Activated naive CD8-positive, alpha-beta T cell treated with anti-CD3 and anti-CD28 coated beads for 36 hours (primary cell): ENCODE measurements at places on chromosomes 5 and 9. TPM values are rescaled to one million over a fixed set of nuclear protein-coding genes. Genes with fewer than 3 reads are reported as not detected.

DNA sequence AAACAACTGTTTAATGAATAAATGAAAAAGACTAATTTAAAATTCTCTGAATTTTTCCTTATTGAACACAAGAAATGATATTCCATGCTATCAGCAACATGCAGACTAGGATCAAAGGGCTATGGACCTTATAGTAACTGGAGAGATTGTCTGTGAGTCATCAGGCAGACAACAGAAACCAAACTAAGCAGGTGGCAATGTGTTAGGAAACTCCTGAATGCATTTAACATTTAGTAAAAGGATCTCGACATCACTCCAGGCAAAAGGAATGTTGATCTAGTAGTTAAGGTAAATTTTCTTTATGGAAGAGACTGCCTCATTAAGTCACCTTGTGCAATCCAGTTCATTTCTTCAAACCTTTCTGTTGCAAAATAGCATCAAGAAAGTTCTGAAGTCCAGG is 58.4 kb downstream of the ARL15 start:
- H3K27ac ChIP-seq, result no peak overlapping the region
- no peak overlapping the region for H3K4me3 ChIP-seq
- H3K4me1 ChIP-seq, result peaks cover 26% of the 10 kb centered on the region
- no peak for DNase-seq
- no peaks in the 10 kb centered on the region for H3K36me3 ChIP-seq
- H3K27me3 ChIP-seq, result no peaks in the 10 kb centered on the region

The ZBTB5 gene
- 7.0 TPM for total RNA-seq

DNA sequence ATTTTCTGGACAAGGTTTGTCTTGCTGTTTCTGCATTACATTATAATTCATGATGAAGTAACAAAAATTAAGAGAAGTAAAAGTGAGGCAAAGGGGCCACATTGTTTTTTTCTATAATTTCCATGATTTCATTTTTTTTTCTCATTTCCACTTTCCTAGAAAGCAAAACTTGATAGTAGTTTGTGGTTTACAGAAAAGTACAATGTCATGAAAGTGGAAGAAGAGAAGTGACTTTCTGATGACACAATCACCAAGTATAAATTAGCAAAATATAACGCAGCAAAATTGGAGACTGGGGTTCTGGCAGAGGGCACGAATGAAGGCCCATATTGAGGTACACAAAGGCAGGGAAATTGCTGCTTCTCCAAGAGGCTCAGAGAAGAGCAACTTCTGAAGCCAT is 5.0 kb upstream of the IFNA14 start:
- H3K36me3 ChIP-seq, result no peaks in the 10 kb centered on the region
- DNase-seq, result no peak
- peaks cover 27% of the 10 kb centered on the region for H3K27me3 ChIP-seq
- H3K4me1 ChIP-seq, result peaks cover 6% of the 10 kb centered on the region

- H3K4me1 ChIP-seq, result no peaks in the 10 kb centered on the region
- peaks cover 7% of the 10 kb centered on the region for H3K27me3 ChIP-seq
- H3K4me3 ChIP-seq, result no peak overlapping the region
Observed at GRCh38 chr5:145680767-145681166, 154.4 kb downstream of the PRELID2 start.

DNA sequence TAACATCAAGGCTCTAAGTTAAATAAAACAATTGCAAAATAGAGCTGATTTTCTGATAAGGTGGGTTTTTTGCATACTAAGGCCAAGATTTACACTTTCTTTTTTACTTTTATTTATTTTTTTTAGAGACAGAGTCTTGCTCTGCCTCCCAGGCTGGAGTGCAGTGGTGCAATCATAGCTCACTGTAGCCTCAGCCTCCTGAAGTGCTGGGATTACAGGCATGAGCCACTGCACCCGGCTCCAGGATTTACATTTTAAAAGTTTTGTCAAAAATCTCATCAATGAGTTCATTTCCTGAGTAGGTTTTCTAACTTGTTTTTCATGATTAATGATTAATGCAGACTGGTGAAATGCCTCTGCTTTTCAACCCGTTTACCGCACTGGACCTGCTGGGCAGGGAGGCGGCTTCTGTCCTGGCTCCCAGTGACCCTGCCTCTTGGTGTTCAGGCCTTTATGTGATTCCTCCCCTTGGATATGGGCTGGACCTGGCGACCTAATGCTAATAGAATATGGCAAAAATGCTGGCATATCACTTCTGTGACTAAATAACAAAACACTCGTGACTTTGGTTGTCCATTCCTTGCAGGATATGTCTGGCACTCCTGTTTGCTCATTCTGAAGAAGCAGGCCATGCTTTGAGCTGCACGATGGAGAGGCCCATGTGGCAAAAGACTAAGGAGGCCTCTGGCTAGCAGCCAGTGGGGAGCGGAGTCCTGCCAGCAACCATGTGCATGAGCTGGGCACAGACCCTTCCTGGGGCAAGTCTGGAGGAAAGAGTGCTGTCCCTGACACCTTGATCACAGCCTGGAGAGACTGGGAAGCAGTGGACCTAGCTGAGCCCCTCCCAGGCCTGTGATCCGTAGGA is 72.2 kb upstream of the PTCH1 start:
- no peaks in the 10 kb centered on the region for H3K4me1 ChIP-seq
- H3K27ac ChIP-seq, result no peak overlapping the region
- no peaks in the 10 kb centered on the region for H3K36me3 ChIP-seq
- DNase-seq, result no peak
- peaks cover 3% of the 10 kb centered on the region for H3K27me3 ChIP-seq

GRCh38 chr5:61311836-61312808 is 19.9 kb upstream of the ZSWIM6 start:
- peaks cover 29% of the 10 kb centered on the region for H3K27me3 ChIP-seq
- H3K4me1 ChIP-seq, result no peaks in the 10 kb centered on the region
- H3K27ac ChIP-seq, result no peak overlapping the region
- no peaks in the 10 kb centered on the region for H3K36me3 ChIP-seq

DNA sequence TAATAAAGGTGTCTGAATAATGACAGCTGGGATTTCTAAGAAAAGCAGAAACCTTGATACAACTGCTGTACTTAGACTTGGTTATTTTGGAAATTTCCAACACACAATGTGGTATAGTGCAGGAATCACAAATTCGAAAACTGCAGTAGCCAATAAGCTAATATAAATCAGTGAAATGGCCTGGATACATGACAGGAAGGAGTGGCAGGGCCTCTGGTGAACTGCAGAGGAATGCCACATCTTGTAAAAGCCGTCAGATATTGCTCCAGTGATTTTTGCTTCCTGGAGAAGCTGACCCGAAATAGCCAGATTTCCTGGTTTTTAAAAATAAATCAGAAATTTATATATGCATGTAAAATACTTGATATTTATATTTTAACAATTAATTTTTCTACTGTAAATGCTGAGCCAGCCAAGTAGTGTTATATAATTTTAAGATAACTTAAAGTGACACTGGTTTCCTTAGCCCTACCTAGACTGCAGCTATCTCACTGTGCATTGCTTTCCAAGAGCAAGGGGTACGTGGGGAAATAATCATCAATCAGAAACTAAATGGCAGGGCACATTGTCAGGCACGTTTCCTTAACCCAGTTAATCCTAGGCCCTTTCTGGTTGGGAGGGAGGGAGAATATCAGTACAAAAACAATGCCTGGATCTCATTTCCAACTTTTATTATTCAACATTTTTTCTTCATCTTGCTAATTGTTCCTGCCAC is 182.4 kb downstream of the RASEF start:
- H3K27ac ChIP-seq, result no peak overlapping the region
- no peaks in the 10 kb centered on the region for H3K36me3 ChIP-seq
- H3K27me3 ChIP-seq, result no peaks in the 10 kb centered on the region
- DNase-seq, result no peak
- H3K4me3 ChIP-seq, result no peak overlapping the region

The SKP1 gene
- 260 TPM for total RNA-seq

- no peak overlapping the region for H3K4me3 ChIP-seq
- no peak for DNase-seq
- H3K4me1 ChIP-seq, result no peaks in the 10 kb centered on the region
Observed at GRCh38 chr5:81786991-81787390, 36.1 kb upstream of the SSBP2 start.

- no peaks in the 10 kb centered on the region for H3K4me1 ChIP-seq
- H3K27ac ChIP-seq, result no peak overlapping the region
- H3K4me3 ChIP-seq, result no peak overlapping the region
Observed at GRCh38 chr9:17764306-17764705, 185.4 kb downstream of the SH3GL2 start.

GRCh38 chr9:135920973-135921585 is 13.7 kb upstream of the CAMSAP1 start:
- H3K27me3 ChIP-seq, result no peaks in the 10 kb centered on the region
- H3K4me3 ChIP-seq, result no peak overlapping the region
- no peak overlapping the region for H3K27ac ChIP-seq
- peaks cover 26% of the 10 kb centered on the region for H3K36me3 ChIP-seq

The ANKDD1B gene
- total RNA-seq, result not detected

DNA sequence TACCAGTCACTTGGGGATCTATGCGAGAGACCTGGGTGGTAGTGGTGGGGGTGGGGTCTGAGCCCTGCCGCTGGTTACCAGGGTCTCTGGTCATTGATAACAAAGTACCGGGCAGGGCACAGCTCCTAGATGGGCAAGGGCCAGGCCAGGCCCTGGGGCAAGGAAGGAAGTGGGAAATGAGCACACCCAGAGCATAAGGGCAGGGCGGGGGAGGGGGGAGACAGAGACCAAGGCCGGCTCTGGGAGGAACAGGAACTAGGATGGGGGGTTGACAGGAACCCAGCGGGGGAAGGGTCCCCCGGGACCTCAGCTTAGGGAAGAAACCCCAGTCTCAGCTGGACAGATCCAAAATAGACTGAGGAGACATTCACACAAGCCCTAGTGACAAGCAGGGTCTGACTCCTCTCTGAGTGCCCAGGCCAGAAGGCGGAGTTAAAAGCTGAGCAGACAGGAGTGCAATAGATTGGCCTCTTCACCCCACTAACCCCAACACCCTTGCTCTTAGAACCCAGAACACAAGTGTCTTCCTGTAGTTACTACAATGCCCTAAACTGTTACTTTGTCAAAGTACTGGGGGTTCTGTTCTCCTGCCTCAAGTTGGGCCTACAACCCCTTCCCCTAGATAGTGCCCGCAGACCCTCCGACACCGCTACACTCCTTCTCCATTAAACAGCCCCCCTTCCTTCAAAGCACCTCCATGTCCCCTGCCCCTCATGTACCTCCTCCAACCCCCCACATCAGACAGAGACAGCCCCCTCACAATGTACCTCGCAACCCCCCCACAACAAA is 628 bp downstream of the ATOSB start:
- no peaks in the 10 kb centered on the region for H3K36me3 ChIP-seq
- peak overlapping the region; percentile 88 for H3K27ac ChIP-seq
- peak; percentile 46 for DNase-seq
- peak overlapping the region; percentile 92 for H3K4me3 ChIP-seq
